ENCODE measurements at places on chromosomes 12 and 14.
A peak's percentile ranks its signal among the peaks of the same experiment; 100 is the strongest.

GRCh38 chr12:51430196-51430895 is 5.7 kb downstream of the SLC4A8 start:
- peak; percentile 26 for DNase-seq

GRCh38 chr12:26112703-26113147 is 12.1 kb downstream of the BHLHE41 start:
- DNase-seq: no peak

DNA sequence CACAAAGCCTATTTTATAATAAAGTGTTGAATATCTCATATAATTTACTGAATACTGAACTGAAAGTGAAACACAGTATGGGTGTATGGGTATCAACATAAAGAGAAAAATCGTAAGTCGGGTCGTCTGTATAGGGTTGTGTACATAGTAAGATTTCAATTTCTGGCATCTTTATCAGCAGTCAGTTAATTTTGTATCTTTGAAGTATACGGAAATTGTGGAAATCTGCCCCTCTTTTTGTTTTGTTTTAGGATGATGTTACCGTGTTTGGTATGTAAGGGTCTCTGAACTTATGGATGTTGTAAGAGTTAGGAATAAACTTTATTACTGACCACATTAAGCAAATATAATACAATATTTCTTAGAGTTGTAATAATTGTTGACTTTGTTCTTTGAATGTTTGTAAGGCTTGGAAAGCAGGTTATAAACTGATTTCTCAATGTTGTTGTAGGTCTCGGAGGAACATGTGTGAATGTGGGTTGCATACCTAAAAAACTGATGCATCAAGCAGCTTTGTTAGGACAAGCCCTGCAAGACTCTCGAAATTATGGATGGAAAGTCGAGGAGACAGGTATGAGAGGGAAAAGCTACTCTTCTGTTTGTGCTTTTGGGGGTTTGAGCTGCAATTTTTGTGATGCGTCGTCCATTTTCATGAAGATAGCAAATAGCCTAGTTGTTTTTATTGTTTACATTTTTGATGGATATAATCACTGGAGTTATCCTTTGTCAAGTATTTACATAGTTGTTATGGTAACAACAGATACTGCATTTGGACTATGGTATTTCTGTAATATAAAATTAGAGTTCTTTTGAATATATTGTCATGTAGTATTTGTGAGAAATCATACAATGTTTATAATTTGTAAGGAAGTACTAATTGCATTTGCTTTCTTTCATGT is 12.0 kb downstream of the EID3 start:
- no peak for DNase-seq

- DNase-seq: no peak
These were observed 43.9 kb upstream of the MDM1 start for GRCh38 chr12:68375756-68376695.

DNA sequence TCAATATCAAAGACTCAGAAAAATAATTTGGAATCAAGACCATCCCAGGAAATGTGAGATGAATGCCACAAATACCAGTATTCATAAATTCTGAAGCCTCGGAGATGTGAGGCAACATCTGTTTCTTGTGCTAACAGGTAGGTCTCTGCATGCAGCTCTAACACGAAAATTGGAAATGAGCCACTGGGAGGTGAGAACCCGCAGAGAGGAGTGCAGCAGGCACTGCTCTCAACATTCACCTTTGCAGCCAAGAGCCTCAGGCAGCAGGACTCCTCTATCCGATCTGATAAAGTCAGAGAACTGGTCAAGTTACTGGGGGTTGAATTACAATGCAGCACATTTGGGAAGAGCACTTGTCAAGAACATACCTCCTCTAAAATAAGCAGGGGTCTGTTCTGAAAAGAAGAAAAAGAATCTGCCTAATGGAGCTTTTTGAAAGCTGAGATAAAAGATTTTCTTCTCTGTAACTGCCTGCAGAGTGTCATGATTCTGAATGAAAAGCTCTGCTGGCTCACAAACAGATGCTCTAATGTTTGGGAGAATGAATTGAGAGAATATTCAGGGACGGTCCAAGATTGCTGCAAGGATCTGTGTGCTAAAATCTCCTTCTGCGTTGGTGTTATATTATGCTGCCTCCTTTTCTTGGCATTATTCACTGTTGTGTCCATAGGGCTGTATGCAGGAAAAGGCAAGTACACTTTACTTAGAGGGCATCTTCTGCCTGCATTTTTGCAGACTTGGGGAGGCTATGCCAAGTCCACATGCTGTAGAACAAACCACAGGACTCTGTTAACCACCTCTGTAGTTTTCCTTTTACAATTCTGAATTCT is 209.6 kb upstream of the KRR1 start:
- no peak for DNase-seq

GRCh38 chr12:27705263-27705662 is 5.4 kb upstream of the MRPS35 start:
- no peak for DNase-seq

DNA sequence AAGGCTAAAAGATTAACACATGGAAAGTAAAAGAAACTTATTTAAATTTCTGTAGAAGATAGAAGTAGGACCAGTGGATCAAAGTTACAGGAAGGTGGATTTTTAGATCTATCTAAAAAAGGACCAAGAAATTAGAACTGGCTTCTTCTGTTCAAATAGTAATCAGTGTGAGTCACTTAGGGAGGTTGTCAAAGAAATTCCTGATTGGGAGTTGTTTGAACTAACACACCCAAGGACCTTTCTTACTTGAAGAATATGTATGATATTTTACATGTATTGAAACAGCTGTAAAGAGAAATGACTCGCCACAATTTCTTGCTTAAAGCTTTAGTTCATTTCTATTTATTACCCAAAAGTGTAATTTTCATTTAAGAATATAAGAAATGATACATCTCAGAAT is 256.9 kb downstream of the RAD51B start:
- DNase-seq: no peak

GRCh38 chr14:22561661-22562579 is 27.1 kb downstream of the DAD1 start:
- DNase-seq: no peak

DNA sequence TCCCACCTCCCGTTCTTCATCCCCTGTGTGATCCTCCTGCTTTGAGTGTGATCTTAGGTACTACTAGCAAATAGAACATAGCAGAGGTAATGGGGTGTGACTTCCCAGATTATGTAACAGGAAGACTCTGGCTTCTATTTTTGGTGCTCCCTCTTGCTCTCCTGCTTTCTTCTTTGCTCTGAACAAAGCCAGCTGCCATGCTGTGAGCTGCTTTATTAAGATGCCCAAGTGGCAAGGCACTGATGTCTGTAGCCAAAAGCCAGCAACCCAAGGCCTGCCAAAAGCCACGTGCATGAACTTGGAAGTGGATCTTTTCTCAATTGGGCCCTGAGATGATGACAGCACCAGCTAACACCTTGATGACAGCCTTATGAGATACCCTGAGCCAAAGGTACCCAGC is 5.8 kb upstream of the MFAP5 start:
- no peak for DNase-seq

GRCh38 chr14:38866461-38866860 is 236.6 kb downstream of the SEC23A start:
- no peak for DNase-seq

- peak; percentile 78 for DNase-seq
These were observed 26.3 kb downstream of the ALKBH1 start for GRCh38 chr14:77681196-77682157.

- DNase-seq: no peak
These were observed 8.7 kb downstream of the MMP14 start for GRCh38 chr14:22845103-22845394.

GRCh38 chr14:34147461-34147860 is 196.6 kb upstream of the EGLN3 start:
- no peak for DNase-seq

DNA sequence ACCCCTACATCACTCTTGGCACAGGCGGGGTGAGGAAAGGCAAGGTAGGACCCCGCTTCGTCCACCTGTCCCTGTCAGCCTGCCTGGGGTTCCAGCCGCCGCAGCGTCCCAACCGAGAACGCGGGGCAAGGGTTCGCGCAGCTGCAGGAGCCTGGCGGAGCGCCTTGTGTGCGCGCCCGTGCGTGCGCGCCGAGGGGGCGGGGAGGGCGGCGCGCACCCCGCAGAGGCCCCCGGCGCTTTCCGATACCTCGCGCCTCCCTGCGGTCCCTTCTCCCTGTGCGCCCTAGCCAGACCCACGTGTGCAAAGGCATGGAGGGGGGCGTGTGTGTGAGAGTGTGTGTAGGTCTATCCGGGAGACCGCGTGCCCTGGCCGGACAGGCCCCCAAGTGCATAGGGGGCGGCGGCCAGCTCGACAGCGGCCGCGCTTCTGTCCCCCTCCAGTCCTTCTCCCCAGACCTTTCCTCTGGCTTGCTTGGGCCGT is 122.4 kb downstream of the TSPAN9 start:
- no peak for DNase-seq

DNA sequence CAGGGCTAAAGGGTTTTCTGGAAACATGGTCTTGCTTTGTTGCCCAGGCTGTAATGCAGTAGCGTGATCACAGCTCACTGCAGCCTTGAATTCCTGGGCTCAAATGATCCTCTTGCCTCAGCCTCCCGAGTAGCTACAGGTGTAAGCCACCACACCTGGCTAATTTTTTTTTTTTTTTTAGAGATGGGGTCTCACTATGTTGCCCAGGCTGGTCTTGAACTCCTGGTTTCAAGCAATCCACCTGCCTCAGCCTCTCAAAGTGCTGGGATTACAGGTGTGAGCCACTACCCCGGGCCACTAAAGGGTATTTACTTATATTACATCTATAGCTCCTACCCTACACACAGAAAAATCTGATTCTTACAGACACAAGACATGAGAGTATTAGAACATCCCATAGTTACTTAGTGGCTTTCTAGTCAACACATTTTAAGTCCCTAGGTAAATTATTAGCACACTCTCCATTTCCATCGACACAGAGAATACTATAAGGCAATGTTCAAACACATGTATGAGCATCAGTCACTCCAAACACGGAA is 6.2 kb upstream of the DCAF11 start:
- no peak for DNase-seq

DNA sequence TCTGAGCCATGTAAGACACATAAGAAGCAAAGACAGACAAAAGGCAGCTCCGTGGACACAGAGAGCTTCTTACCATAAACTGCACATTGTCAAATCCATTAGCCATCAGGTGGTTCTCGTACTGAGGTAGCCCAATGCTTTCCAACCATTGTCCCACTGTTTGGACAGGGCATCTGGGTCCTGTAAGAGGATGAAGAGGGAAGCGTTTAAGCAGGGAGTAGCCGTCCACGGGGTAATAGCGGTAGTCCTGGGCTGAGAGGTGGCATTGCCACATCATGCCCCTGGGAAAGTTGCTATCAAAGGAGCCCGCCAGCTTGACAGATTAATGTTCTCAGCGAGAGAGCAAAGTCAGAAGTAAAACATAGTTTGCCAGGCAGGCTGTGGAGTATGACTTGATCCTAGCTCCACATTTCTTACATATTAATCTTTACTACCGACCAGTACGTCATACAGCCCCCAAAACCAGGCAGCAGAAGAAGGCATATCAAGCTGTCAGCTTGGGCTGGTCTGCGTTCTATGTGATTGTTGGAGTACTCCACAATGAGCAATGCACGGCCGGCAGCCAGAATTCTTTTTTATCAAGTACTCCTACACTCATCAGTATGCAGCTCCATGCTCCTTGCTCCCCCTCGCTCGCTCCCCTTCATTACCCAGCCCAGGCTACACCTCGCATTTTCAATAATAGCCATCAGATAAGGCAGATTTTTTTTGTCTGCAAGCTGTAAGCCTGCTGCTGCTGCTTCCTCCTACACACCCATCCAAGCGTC is 493.2 kb upstream of the GARIN6 start:
- no peak for DNase-seq

DNA sequence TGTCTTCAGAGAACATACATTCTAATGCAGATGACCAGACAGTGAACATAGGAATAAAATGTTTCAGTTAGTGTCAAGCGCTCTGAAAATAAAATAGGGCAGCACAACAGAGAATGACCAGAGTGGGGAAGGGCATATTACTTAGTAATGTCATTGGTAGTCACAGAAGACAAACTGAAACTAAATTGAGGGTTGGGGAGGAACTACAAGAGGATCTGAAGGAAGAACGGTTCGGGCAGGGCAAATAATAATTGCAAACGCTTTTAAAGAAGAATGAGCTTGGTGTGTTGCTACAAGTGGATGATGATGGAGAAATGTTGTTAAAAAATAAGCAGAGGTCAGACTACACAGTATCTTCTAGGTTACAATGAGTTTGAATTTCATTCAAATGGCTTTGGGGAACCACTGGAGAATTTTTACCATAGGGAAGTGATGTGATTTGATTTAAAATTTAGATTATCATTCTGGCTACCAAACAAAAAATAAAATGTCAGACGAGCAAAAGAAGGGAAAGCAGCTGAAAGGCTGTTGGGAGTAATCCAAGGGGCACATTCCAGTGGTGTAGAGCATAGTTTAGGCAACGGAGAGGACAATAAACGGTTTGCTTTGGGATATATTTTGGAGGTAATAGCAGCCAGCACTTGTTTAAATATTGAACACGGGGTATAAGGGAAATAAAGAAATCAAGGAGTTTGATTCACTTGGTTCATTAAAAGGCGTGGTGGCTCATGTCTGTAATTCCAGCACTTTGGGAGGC is 56.3 kb upstream of the SLC6A13 start:
- DNase-seq: no peak

- no peak for DNase-seq
These were observed 24.2 kb upstream of the FAM222A start for GRCh38 chr12:109689426-109689825.

DNA sequence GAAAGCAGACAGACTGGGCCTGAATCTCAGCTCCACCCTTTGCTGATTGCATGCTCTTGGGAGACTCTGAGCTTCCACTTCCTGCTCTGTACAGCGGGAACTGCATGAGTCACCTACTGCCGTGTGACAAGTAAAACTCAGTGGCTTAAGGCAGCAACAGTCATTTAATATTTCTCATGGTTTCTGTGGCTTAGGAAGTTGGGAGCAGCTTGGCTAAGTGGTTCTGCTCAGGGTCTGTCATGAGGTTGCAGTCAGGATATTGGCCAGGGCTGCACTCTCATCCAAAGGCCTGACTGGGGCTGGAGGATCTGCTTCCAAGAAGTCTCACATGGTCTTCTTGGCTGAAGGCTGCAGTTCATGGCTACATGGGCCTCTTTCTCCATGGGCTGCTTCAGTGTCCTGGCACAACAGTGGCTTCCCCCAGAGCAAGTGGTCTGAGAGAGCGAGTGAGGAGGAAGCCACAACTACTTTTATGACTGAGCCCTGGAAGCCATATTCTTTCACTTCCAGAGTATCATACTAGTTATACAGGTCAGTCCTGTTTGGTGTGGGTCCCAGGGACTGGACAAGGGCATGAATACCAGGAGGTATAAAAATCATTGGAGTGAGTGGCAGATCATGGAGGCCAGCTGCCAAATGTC is 49.7 kb downstream of the FAM222A start:
- peak; percentile 43 for DNase-seq

DNA sequence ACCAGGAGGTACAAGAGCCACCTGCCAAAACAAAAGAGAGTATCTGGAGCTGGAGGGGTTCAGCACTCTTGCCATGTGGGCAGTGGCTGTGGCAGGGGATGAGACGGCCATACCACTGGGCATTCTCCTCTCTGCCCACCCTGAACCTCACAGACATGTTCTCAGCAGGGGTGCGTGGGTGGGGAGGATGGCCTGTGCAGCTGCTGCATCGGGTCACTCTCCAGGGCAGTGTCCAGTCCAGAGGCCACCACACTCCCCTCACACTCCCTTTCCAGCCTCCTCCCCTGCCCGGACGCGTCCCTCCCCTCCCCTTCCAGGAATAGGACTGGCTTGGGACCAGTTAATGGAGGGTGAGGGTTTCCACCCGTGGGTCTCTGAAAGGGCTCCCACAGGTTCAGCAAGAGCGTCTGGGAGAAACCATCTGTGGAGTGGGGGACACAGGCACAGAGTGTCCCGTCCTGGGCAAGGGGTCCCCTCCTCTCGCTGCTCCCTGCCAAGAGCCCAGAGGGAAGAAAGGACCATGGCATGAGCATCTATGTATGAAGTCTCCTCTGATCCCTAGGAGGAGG is 501 bp downstream of the C1R start:
- peak; percentile 31 for DNase-seq

Data from colonic mucosa (tissue), 4 donors.